ENCODE measurements at places on chromosomes 2 and 18. TPM values are rescaled to one million over a fixed set of nuclear protein-coding genes. Genes with fewer than 3 reads are reported as not detected.

The ABHD1 gene
- 0.23 TPM for total RNA-seq

The APCDD1 gene
- not detected for total RNA-seq

The LIMS3 gene
- not detected for total RNA-seq

The CTNNA2 gene
- total RNA-seq = not detected

The DSG4 gene
- not detected for total RNA-seq

The STAM2 gene
- 22.2 TPM for total RNA-seq

The TMEM17 gene
- 0.19 TPM for total RNA-seq

The CHRND gene
- not detected for total RNA-seq

The RTKN gene
- total RNA-seq = 2.2 TPM

The SLC4A1AP gene
- total RNA-seq = 27.1 TPM

The MROH2A gene
- not detected for total RNA-seq

The AKAIN1 gene
- total RNA-seq = not detected

The C2orf78 gene
- 0.07 TPM for total RNA-seq

The CRYGD gene
- total RNA-seq = not detected

The HS6ST1 gene
- 20.1 TPM for total RNA-seq

The MALL gene
- total RNA-seq = 1.2 TPM

The UBXN2A gene
- 11.5 TPM for total RNA-seq

The RNU2-63P gene
- 34.9 TPM for total RNA-seq

The ARHGAP28 gene
- not detected for total RNA-seq

The LOXHD1 gene
- total RNA-seq = not detected

The REG3A gene
- not detected for total RNA-seq

The LAMA1 gene
- not detected for total RNA-seq

Data from activated CD4-positive, alpha-beta T cell treated with anti-CD3 and anti-CD28 coated beads, Interleukin-2, amount 10 ng/mL, durations not matched to agents 24 days and 14 days (primary cell).